NCI-H2081 treated with DMSO at 0.1 percent for 48 hours (cell line): ENCODE measurements at places on chromosomes 11 and 22.

- DNase-seq: no peak
Measured at GRCh38 chr22:34797826-34798225, 268.1 kb upstream of the ISX start.

DNA sequence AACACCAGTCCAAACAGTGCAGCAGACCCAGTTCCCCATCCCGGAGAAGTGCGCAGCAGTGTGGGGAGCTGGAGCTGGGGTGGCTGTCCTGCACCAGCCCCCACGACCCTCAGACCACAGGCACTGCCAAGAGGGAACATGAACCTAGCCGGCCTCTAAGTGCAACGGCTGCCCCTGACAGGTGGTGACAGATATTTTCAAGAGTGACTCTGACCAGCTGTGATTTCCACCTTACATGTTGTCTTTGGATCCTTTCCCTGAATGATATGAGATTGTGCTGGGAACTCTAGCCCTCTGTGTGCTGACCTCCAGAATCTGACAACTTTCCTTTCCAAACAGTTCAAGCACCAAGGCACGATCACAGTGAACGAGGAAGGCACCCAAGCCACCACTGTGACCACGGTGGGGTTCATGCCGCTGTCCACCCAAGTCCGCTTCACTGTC is 12.6 kb downstream of the SERPIND1 start:
- no peak for DNase-seq

DNA sequence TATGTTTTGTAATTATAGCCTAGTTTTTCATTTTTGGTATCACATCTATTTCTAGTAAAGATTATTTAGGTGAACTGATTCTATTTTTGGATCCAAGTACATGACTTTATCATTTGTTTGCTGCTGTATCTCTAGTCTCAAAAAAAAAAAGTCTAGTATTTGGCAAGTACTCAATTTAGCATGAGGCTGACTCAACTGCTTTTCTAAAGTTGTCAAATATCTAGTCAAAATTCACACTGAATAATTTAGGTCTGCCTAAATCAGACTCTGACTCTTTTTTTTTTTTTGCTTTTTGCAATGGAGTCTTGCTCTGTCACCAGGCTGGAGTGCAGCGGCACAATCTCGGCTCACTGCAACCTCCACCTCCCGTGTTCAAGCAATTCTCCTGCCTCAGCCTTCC is 2.4 kb downstream of the OOSP4A start:
- DNase-seq: no peak

DNA sequence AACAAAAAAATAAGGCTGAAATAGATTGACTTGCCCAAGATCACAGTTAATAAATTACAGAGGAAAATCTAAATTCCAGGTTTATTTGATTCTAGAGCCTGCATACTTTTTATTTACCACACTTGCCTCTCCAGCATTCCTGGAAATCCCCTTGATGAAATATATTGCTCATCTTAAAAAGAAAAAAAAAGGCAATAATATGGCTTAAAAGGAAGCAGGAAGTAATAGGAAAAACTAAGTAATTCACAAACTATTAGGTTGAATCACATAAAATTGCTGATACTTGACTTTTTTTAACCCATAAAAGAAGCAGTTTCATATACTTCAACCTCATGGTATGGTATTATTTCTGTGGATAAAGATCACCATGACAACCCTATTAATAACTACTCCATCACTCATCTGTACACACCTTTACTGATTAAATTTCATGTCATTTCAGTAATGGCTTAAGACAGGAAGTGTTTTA is 52.9 kb downstream of the COPB1 start:
- no peak for DNase-seq

GRCh38 chr11:70526116-70527045 is 128.1 kb downstream of the CTTN start:
- DNase-seq: no peak

DNA sequence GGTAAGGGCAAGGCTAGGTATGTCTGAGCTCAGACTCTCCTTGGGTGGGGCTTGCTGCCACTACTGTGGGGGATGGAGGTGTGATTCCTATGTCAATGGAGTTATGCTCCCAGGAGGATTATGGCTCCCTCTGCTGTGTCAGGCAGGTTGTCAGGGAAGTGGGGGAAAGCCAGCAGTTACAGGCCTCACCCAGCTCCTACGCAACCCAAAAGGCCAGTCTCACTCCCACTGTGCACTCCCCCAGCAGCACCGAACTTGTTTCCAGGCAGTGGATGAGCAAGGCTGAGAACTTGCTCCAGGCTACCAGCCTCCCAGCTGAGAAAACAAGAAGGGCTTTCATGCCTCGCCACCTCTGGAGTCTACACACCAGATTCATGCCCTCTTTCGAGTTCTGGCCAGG is 18.2 kb downstream of the C11orf91 start:
- DNase-seq: no peak

DNA sequence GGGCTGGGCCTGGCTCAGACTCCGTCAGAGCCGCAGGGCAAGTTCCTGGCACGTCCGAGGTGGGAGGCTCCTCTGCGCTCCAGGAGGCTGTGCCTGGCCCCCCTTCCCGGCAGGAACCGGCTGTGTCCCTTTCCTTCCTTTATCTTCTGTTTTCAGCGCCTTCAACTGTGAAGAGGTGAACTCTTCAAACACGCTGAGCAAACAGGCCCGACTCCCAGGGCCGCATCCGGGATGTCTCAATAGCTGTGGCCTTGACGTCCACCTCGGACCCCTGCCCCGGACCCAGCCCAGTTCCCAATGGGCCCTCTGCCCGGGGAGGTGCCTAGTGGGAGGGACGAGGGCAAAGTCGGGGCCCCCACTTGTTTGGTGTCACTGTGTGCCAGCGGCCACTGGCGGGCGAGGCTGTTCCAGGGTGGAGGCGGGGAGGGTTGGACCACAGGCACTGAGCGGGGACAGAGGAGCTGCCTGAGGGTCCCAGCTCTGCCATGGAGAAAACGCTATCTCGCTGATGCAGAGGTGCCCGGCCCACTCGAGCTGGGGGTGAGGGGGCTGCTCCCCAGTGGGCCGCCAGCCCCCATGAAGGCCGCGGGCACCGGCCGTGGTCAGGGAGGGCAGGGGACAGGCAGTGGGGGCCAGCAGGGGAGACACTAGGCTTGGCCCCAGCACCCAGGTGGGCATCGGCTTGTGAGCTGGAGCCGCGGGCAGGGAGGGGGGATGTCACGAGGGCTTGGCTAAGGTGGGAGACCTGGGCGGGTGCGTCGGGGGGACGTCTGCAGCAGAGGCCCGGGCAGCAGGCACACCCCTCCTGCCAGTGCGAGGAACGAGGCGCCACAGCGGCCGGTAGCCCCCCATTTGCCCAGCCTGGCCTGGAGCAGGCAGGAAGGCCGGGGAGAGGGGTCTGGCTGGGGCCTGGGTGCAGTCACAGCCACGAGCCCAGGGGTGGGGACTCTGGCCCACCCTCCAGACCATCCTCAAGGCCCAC is 2.7 kb upstream of the MUC5B start:
- no peak for DNase-seq

DNA sequence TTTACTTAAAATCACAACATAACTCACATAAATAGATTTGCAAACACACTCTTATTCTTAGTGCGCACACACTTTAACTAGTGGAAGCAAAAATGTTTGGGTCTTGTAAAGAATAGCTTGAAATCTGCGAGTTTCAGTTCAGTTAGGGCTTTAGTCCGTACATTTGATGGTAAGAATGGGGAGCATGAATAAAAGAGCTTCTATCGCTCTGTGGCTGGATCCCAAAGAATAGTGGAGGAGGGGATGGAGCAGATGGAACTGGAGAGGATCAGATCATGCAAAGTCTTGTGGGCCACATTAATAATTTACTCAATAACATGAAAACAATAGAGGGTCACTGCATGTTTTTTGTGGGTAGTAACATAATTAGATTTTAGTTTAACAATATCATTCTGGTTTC is 44.3 kb downstream of the DNHD1 start:
- DNase-seq: no peak

- DNase-seq: no peak
Measured at GRCh38 chr11:3947061-3947460, 91.6 kb downstream of the STIM1 start.

DNA sequence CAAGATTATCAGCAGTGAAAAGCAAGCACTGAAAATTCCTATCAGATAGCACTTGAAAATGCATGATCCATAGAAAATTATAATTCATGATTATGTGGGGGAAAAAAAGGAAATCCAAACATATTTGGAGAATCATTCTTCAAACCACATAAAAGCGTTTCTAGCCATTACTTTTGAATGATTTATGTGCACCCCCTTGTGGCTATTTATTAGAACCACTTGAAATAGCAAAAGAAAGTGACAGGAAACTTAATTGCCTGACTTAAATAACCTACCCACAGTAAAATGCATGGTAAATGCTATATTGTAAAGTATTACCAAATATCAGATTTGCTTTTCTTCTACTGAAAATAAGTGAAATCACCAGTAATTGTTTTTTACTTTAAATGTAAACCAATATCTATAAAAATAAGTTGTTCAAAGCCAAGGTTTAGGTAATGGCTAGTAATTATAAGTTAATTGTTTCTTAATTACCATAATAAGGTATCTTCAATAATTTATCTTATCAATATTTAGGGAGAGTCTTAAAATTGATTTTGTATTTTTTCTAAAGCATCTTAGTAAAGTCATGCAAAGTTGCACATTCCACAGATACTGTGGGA is 168.5 kb downstream of the ARHGAP42 start:
- peak; percentile 26 for DNase-seq

DNA sequence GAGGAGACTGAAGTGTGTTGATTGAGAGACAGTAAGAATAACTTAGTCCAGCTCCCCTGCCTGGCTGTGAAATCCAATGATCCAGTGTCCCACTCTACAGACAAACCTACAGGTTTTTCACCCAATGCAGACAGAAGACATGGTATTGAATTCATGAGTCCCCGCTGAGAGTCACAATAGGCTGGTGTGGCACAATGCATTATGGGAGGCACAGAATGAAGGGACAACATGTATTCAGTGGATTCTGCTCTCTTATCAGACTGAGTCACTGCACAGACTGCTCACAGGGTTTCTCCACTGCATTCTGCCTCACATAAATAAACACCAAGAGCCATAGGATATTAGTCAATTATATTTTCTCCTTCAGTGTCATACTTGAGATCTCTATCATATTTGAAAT is 55.2 kb upstream of the TOP3B start:
- no peak for DNase-seq

DNA sequence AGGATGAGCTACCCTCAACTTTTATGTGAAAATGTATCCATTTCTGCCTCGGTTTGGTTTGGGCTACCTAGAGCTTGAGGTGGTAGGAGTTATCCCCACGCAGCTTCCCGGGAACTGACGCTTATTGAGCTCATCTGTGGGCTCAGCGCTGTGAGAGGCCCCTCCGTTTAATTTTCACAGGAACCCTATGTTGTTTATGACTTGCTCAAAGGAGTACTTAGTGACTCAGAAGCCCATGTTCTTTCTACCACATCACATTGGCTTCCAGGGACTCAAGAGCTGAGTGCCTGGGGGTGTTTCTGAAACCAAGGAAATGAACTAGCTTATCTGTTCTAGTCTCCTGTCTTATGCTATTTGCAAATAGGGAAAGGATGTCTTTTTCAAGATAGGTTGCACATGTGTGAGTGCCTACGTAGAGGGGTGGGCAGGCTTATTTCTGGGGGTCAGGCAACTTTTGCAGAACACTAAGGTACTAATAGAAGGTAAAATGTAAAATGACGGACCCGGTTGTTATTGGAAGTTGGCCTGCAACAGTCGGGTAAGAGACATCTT is 40.5 kb downstream of the MICAL2 start:
- no peak for DNase-seq

GRCh38 chr22:36976606-36977005 is 42.6 kb downstream of the TST start:
- DNase-seq: no peak

GRCh38 chr11:134691985-134692384 is 279.9 kb upstream of the B3GAT1 start:
- no peak for DNase-seq

- no peak for DNase-seq
Measured at GRCh38 chr11:66228521-66228920, 39.9 kb upstream of the RAB1B start.
